NCI-H1105 (cell line): ENCODE measurements at places on chromosomes 2 and 18.

DNA sequence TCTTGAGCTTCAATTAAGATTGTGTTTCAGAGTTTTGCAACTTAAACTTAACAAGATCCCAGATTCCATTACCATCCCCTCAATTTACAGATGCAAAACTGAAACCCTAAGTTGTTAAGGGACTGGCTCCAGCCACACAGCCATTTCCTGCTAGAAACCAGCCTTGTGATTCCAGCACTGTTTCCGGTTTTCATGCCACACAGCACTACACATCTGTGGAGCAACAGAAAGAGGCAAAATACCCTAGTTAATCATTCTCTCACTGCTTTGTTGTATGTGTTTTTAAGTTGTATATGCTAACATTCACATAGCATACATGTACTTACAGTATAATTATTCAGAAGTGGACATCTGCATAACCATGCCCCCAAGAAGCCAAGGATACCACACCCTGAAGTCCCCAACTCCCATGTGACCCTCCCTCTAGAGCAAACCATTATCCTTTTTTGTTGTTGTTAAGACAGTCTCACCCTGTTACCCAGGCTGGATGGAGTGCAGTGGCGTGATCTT, 87.4 kb downstream of the MYO5B start:
- no peak for DNase-seq

DNA sequence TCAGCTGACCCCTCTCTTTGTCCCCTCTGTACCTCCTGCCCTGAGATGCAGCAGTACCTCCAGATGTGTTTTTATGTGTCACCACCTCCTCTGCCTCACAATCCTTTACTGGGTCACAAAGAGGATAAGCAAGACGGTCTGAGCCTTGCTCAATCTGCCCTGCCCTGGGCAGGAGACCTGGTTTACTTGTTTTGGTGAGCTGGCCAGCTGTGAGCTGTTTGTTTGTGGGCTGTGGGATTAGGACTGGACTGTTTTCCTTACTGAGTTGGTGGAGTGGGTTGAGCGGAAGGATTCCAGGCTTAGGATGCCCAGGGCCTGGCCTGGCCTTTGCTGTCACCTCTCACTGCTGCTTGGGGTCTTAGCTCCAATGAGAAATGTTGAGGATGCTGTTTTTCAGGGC, 299.5 kb downstream of the SRBD1 start:
- no peak for DNase-seq

DNA sequence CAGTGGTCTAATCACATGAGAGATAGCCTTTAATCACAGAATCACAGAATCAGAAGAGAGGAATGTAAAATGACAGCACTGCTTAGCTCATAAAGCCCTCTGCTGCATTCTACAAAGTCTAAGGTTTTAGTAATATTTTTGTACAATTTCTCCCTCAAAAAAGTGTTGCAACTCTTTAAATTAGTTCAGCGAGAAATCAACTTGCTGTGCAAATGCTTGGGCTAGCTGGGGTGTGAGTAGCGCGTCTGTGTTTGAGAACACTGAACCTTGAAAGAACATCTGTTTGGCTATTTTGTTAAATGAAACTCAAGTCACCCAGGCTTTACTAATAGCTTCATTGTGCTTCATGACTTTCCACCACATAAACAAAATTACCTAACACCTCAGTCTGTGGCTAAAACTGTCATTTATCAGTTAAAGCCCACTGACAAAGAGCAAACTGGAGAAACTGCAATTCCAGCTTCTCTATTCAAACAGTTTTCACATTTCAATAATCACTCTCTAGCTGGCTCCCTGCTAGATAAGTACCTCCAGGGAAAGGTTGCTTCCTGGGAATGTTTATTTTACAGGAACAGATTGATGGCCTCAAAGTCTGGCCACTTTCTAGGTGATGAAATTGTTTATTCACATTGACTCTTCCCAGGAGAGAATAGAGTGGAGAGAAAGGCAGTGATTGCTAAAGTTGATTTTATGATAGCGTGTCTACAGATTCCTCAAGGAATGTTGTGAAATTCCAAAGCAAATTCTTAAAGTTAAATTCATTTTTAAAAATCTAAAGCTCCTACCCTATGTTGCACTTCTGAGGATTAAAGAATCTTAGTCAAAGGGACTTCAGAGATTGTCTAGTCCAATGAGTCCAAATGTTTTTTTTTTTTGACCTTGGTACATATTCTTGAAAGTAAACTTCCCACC, 36.0 kb upstream of the STAT1 start:
- DNase-seq, result no peak

- DNase-seq, result no peak
These were observed 631.7 kb downstream of the LRP1B start for GRCh38 chr2:141499123-141499522.

DNA sequence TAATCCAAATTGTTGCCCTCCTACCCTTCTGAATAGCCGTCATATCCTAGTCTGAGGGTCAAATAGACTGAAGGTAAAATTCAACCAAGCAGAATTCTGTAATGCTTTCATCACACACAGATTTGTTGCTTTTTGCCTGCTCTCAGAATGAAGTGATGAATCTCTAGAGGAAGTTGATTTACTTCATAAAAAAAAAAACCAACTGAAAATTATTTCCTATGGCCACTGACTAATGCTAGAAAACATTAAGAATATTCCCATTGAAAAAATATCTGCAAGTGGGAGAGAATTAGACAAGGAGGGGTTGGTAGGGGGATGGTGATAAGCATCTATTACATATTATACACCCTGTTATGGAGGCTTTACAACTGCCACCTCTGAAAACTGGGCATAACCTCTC, 2.3 kb upstream of the IL1RL2 start:
- no peak for DNase-seq

GRCh38 chr18:12423820-12424219, 16.1 kb downstream of the PRELID3A start:
- DNase-seq, result peak; percentile 75

DNA sequence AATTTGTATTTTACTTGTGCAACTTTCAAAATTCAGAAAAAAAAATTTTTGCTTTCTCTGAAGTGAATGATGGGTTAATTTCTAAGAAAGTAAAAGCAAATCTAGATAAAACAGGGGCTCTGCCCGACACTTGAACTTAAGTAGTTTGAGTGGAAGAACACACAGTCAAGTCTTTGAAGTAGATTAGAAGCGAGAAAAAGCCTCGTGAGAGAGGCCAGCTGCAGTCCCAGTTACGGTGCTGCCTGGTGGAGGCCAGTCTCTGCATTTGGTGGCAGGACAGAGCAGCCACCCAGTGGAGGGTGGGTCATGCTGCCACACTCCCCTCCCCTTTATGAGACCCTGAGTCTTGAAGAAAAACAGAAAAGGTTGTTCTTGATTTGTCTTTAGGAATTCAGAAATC, 81.8 kb downstream of the INPP5D start:
- no peak for DNase-seq

- peak; percentile 26 for DNase-seq
These were observed 329.5 kb downstream of the PAX3 start for GRCh38 chr2:221969087-221969829.

- no peak for DNase-seq
These were observed 115.8 kb downstream of the TTC27 start for GRCh38 chr2:32743480-32744236.

DNA sequence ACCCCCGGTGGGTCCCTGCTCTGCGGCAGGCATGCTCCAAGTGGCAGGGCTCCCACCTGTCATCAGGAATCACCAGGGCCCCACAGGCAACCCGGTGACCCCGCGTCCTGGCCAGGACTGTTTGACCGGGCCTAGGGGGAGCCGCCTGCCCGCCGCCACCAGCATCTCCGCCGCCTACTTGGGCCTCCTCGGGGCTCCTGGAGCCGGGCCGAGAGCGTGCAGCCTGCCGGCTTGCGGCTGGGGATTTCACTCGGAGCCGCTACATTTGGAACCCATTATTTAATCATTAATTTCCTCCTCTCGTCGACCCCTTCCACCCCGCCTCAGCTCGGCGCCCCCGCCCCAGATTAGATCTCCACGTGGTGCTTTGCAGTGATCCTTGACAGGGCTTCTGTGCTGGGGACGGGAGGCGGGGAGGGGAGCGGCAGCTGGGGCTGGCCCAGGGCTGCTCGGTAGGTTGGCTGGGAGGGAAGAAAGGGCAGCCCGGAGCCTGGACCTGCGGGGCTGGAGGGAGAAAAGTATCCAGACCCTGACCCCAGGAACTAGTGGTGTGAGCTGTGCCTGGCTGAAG, 295.4 kb downstream of the CYP26B1 start:
- no peak for DNase-seq

DNA sequence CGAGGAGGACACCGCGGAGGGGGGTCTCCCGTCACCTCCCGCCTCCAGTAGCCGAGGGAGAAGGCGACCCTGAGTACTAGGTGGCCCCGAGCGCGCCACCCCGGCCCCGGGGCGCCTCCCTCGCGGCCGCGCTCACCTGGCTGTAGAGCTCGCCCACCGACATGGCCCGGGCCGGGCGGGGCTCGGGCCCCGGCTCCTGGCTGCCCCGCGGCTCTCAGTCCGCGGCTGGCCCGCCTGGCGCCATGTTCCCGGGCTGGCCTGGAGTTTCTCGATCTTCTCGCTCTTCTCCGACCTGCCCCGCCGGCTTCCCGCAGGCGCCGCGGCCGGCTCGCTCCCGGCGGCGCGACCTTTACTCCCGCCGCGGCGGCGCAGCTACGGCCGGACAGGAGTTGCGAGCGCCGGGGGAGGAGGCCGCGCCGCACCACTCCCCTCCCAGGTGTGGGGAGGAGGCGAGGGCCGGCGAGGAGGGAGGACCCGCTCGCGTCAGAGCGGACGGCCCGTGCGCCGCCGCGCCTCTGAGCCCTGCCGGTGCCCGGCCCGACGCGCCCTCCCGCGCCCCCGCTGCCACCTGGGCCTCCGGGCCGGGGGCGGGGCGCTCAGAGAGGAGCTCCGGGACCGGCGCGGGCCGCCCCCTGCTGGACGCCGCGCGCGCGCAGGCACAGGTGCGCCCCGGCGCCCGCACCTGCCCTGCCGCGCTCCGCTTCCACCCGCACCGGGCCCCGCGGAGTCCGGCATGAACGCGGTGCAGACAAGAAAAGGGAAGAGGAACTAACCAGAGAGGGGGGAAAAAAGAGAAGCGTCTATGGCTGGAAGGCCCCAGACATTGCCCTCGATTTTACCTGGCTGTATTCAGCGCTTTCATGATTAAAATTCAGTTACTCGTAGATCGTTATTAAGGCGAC, at the start of gene MYO5B:
TSS of gene MYO5B (minus strand) at position 517 of the 902 bp plus-strand sequence. CDS start at position 163, 354 bp downstream.
- DNase-seq, result peak; percentile 77

DNA sequence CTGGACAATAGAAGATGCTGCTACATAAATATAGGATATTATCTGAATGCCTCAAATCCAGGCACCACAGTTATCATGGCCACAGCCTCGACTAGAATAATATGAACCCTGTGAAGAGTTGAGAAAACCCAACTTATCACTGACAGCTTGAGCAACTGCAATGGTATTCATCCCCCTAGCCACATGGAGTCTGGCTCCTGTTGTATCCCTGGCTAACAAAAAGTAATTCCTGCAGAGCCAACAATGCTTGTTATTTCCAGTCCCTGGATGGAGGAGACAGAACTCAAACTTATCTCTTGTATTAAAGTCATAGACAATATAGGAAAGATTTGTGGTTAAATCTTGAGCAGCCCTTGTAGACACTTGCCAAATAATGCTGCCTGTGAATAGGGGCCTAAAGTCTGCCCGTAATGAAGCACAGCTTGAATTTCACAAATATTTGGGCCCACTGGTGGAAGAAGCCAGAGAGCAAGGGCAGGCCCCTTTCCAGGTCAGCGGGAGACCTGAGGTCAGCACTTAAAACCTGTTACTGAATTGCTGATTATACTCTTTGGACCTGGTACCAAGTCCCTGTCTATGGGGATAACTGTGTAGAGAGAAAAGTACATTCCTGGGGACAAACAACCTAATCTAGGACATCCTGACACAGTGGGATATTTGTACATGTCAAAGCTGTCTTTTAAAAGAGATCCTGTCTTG, 28.4 kb upstream of the SUCLG1 start:
- no peak for DNase-seq

- DNase-seq, result no peak
These were observed 329.6 kb upstream of the ID2 start for GRCh38 chr2:8352296-8352695.

DNA sequence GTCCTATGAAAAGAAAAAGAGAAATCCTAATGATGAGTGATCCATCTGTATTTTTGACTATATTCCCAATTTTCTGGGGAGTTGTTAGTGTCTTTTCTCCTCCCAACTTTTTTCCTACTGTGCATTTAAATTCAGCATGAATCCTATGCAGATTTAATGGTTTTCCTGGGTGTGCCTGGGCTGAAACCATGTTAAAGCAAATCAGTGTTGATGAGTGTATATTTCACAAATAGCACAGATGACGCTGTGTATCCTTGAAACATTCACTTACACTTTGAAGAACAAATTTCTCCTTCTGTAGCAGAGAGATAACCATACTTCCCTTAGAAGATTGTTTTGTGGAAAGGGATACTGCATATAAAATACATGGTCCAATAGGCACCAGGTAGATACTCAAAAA, 114.3 kb downstream of the TRIB2 start:
- DNase-seq, result no peak

- no peak for DNase-seq
These were observed 766.3 kb downstream of the SLC4A3 start for GRCh38 chr2:220393711-220394110.

GRCh38 chr2:2621855-2622254, 290.8 kb upstream of the MYT1L start:
- DNase-seq, result no peak

DNA sequence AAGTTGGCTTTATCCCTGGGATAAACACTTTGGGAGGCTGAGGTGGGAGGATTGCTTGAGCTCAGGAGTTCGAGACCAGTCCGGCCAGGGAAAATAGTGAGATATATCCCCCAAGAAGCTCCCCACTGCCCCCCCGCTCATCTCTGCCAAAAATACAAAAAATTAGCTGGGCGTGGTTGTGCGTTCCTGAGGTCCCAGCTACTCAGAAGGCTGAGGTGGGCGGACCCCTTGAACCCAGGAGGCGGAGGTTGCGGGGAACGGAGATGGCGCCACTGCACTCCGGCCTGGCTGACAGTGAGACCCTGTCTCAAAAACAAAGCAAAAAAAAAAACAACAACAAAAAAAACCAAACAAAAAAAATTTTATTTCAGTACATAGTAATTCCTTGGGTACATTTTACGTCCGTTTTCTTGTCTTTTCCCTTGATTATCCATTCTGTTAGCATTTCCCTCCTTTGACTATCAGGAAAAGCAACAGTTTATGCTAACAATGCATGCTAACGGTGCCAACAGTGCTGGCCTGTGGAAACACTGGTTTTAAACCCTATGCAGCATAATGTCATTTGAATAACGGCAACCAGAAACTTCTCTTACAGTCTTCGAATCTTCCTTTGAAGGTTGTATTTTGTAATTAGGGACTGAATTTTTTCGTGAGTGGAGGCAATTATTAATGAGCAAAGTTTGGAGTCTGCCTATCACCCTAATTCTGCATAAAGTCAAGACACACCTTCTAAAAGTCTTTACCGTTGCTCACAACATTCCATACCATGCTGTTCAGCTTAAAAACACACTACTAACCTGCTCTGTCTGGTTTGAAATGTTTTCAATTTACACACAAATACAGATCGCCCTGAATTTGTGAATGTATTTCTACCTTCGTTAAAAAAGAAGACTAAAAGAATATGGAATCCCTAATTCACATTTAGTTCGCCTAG, 721 bp upstream of the MIB1 start:
- no peak for DNase-seq

GRCh38 chr18:44409515-44409914, 271.2 kb upstream of the SETBP1 start:
- DNase-seq, result no peak

- DNase-seq, result peak; percentile 8
These were observed 682.7 kb upstream of the RAB6C start for GRCh38 chr2:129296806-129297205.
